ENCODE measurements at places on chromosomes 2 and 18.

DNA sequence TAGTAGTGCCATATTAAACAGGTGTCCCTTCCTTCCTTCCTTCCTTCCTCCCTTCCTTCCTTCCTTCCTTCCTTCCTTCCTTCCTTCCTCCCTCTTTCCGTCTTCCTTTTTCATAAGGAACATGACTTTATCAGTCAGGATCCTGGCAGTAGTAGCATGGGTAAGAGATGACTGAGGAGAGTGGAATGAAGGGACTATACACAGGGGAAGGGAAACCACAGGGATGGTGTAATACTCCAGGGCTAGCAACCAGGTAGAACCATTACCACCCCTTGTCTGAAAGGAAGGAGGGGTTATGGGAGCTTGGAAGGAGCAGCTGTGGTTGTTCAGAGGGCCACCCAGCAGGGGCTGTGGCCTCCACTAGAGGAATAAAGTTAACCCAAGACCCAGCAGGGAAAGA lies 23.2 kb upstream of the KDM3A start:
- DNase-seq: no peak

GRCh38 chr18:44821924-44822323 lies 141.2 kb downstream of the SETBP1 start:
- no peak for DNase-seq

- DNase-seq: no peak
Measured at GRCh38 chr2:165312999-165313398, 73.8 kb downstream of the SCN2A start.

DNA sequence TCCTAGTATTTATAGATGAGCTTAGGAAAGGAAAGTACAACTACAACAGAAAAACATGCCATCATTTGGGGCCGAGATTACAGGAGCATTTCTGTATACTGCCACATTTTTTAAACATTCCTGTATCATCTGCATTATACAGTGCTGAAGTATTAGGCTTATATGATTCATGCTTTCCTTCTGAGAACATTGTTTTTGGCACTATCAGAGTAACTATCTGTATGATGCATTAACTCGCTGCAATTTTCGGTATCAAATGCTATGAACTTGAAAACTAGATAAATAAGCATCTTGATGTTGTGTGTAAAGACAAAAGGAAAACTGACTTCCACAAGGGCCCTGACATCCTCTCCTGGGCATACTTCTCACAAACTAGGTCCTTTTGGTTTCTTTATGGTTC lies 102.0 kb downstream of the RIT2 start:
- DNase-seq: no peak

- peak; percentile 72 for DNase-seq
Measured at GRCh38 chr18:49814147-49814499, 790 bp upstream of the ACAA2 start.

- no peak for DNase-seq
Measured at GRCh38 chr18:2776601-2777000, 70.2 kb upstream of the EMILIN2 start.

DNA sequence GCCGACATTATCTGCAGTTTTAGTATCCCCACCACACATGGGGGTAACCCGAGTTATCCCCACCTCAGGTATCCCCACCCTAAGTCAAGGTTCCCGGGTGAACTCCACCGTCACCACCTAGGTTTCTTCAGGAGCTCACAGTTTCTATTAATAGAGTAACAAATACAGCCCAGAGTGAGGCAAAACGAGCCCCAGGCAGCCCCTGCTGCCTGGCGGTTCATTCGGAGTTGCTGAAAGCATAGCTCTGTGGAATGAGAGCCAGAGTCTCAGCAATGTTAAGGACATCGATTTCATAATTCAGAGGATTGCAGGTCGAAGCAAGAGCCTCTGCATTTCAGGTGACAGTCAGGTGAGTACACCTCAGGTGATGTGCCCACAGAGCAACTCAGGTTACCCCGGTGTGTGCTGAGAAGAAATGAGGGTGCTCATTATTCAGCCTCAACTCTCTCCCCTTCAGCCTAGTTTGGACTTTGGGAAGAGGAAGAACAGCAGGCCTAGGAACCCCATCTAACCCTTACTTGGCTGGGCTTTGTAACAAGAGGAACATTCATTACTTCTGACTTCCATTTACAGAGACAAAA lies 10.7 kb downstream of the SATB2 start:
- DNase-seq: no peak

- DNase-seq: no peak
Measured at GRCh38 chr2:110149330-110150220, 34.0 kb upstream of the MALL start.

GRCh38 chr2:231367178-231367577 lies 28.3 kb upstream of the B3GNT7 start:
- DNase-seq: no peak

DNA sequence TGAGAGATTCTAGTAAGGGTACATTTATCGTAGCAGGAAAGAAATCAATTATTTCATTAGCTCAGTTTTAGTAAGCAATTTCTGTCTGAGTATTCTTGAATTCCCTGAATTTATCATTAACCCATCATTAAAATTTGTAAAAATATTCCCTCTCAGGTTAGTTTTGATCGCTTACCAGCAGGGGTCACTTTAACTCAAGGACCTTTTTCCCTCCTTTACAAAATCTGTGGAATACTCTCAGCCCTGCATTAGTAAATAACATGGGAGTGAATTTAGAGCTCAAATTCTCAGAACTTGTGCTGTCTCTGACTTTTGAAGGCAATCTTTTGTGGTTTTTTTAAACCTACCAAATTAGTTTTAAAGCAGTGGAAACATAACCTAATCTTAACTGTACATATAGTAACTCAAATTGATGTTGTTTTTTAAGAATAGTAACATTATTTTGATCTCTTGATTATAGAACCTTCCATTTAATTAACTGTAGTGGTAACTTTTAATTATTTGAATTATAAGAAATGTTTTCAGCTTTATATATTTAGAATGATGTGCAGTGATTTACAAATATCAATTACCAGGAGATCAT lies 97.2 kb downstream of the AGPS start:
- DNase-seq: no peak

DNA sequence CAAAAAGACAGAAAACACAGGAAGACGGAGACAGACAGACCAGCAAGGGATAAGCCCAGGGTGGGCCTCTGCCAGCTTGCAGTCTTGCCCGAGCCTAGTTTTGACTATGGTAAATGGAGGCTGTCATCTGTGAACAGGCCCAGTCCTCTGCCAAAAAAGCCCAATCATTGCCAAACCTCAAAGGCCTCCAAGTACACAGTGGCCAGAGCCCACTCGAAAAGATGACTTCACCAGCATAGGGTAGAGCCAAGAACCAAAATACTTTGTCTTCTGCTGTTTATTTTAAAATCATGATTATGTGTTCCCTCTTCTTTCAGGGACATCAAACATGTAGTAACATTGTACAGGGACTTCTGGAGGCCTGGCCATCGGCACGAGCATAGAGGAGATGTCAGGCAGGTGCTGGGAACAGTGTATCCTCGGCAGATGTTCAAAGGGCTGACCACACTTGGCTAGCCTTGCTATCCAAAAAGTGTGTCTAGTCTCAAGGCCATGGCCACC lies 66.0 kb downstream of the TTC32 start:
- no peak for DNase-seq

All from stimulated activated CD8-positive, alpha-beta memory T cell treated with anti-CD3 and anti-CD28 coated beads, Interleukin-7, amount 100 ng/mL, for 48 hours (primary cell).